Tibial nerve (tissue), 4 donors: ENCODE measurements at places on chromosomes 12 and 14.

DNA sequence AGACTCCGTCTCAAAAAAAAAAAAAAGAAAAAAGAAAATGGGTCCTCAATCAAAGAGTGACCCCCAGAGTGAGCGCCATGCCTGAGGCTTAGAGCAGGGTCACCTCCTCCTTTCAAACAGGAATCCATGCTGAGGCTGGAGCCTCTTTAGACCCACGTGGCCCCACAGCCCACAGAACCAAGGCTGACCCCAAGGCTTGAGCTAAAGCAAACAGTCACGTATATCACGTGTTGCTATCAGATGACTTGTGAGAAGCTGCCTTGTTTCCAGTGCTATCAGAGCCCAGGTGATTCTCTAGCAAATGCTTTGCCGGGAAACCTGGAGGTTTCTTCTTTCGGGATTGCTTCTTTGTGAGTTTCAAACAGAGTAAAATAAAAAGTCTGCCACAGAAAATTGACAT lies 31.7 kb upstream of the DYNC1H1 start:
- DNase-seq = no peak

DNA sequence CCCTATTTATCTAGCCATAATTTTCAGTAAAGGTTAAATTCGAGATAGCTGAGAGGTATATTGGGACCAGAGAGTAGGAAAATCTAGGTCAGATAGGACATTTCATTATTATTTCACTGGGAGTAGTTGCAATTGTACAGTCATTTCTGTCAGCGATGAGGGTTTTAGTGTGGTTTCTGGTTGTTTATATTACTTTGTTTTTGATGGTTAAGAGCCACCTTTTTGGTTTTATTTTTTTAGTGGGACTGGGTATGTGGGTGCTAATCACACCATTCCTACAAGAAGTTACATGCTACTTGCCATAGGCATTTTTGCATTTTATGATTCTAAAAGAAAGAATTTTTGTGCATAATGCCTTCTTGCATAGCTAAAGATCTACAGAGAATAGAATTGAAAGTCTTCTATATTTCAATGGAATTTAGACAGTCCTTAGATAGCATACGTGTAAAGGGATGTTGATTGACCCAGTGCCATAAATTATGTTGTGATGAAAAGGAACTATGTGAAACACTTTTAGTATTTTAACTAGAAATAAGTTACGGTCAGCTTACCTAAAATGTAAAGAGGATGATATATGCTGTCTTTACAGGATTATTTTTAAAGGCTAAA lies 85.2 kb downstream of the KTN1 start:
- DNase-seq = no peak

DNA sequence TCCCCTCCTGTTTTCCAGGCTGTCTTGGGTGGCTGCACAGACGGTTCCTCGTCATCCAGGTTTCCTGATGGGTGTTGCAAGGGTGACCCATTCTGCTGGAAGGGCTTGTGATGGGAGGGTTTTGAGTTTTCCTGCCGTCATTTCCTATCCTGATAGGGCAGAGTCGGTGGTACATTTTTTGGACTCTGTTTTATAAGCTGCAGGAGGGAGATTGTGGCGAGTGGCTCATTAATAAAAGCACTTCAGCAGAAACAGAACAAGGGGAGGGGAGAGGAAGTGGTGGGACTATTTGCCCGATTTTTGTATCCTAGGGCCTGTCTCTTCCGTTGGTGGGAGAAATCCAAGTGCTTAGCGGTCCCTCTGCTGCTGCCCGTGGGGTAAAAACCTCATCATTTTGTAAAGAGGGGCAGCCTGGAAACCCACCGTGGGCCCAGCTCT lies 40.0 kb downstream of the TSPAN9 start:
- no peak for DNase-seq

- DNase-seq = no peak
Measured at GRCh38 chr14:94945615-94946014, 175.7 kb upstream of the GSC start.

GRCh38 chr14:44316647-44317440 lies 190.2 kb downstream of the FSCB start:
- DNase-seq = no peak

DNA sequence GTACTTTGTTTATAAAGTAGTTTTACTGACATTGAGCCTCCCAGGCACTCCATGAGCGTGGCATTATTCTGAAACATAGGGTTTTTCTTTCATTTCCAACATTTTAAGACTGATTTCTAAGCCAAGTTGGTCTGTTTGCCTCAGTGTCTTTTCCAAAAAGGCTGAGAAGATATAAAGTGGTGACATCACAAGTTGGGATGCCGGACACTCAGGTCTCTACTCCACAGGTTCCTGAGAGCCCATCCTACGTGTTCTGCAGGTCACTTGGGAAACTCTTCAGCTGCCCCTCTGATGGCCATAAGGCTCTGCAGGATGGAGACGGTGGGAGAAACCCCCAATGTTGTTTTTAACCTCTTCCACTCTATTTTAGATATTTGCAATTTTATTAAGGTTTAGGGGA lies 6.0 kb downstream of the RFX4 start:
- no peak for DNase-seq

DNA sequence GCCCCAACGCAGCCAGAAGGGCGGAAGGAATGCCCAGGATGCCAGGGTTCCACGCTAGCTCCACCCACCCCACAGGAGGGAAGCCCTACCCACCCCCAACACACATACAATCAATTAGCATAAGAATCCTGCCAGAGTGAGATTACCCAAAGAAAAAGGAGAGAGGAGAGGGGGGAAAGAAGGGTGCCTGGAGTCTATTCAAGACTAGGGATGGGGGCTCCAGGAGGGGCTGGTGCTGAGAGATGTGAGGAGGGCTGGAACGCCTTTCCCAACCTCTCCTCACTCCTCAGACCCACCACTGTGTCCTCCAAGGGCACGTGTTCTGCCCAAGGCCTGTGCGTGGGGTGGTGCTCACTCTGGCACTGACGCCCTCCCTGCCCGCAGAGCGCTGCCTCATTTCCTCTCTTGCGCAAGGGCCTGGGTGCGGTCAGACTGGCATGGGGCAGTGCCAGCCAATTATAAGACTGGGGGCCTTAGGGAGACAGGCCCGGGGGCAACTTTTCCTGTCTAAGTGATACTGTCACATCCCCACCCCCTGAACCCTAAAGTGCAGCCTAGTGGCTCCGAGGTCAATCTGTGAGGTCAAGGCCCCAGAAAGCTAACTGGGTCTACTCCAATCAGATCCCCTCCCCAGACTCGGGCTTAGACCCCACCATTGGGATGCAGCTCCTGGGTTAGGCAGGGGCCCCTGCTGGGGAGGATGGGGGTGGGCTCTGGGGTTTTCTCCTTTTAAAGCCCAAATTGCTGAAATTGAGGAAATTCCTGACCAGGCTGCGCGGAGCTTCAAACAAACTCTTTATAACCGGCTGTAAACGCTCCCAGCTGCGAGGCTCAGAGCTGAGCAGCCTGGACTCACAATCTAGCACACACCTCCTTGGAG lies 10.2 kb upstream of the ITGB7 start:
- DNase-seq = no peak
